ENCODE measurements at places on chromosomes 12 and 14.

DNA sequence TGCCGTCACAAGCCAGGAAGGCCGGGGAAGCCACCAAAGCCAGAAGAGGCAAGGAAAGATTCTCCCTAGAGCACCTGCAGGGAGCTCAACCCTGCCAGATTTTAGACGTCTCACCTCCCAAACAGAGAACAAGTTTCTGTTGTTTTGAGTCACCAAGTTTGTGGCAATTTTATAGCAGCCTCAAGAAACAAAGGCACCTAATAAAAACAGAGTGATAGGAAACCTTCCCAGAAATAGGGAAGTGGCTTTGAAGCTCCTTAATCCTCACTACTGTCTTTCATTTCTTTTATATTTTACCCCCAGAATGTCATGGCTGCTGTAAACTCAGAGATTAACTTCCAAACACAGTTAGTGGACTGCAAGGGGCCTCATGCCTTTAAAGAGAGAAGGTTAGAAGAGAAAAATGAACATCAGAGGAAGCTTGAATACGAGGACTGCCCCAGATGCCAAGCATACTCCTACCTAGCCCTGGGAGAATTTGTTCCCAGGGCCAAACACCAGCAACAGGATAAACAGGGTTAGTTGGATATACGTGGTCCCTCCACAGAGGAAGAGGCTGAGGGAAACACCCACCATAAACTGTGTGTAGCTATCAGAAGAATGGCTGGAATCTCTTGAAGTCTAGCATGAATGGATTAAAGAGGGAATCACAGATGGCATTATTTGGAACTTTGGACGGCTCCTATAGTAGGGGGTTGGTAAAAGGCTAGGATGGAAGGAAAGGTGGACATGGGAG, 148.3 kb downstream of the KCNA5 start:
- DNase-seq = no peak

DNA sequence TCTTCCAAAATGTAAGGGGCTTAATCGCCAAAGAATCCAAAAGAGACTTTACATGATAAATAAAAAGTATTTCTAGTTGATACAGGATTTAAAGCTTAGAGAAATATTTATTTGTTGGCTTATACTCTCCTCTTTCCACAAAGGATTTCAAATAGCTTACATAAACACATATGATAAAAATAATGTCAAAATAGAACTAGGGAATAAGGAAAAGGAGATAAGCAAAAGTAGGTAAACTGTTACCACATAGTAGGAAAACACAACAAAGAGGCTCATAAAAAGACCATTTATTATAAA, 387.0 kb downstream of the EGLN3 start:
- no peak for DNase-seq

- no peak for DNase-seq
These were observed 15.6 kb downstream of the SMUG1 start for GRCh38 chr12:54173066-54173726.

DNA sequence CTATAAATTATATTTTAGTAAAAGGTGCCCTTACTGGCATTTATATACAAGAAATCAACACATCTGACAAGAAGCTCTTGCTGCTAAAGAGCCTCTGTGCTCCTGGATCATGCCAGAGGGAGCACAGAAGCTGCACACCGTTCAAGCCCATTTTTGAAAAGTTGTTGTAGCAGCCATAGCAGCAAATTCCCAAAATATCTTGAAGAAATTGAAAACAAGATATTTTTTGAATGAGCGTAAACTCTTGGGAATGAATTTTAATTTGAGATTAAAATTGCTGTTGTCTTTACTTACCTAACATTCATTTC, 540 bp upstream of the CLEC2D start:
- no peak for DNase-seq

DNA sequence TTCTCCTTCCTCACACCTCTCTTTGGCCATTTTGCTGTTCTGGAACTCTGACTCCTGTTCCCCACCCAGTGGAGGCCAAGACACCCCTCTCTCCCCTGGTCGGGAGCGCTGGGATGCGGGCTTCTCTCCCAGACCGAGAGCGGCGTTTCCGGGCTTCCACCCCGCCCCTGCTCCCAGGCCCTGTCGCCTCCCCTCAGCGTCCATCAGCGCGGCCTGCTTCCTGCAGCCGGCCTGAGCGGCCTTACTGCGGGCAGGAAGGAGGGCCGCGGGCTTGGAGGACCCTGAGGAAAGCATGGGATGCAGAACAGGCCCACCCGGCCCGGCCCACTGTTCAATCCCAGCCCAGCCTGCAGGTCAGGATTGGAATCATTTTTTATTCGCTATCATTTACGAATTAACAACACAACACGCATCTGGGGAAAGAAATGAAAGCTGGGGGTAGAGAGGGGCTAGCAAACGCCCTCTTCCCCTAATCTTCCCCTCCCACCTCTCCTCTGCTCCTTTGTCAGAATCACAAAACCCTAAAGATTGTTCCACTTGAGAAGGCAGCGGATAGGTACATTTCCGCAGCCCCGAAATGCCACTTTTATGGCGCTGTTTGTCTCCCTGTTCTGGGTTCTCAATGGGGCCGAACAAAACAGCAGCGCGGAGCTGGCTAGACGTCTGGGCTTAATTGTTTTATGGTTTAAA, 3.8 kb upstream of the HOXC8 start:
- DNase-seq = no peak

DNA sequence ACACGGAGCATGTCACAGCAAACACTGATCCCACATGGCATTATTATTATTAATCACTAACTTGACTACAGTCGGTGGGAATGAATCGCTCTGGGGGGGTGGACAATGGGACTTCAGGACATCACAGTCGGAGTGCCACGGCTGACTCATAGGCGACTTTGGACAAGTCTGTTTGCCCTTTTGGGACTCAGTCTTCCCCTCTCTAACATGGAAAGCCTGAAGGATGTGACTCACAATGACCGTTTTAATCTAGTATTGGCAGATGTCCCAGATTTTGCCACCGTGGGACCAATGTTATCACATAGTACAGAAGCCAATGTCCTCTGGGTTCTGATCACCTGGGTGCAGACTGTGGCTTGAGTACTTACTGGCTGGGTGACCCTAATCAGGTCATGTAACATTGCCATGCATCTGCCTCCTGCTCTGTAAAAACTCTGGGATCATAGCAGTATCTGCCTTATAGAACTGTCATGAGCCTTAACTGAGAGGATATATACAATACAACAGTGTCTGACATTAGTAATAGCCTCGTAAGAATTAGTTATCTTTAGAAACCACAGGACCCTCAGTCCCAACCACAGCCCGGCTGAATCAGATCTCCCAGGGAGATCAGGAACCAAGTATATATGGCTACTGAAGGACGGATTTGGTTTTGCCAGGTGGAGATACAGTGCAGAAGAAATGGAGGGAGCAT, 362.6 kb downstream of the BCL11B start:
- no peak for DNase-seq

Measured in ascending aorta (tissue), 2 donors.